ENCODE measurements at places on chromosomes 13 and 19.

- no peak for DNase-seq
Observed at GRCh38 chr13:42056583-42056982, 8.1 kb downstream of the DGKH start.

GRCh38 chr19:49422407-49423070 lies 702 bp downstream of the PTH2 start:
- peak; percentile 26 for DNase-seq

GRCh38 chr13:102317593-102317992 lies 84.3 kb downstream of the FGF14 start:
- peak; percentile 38 for DNase-seq

- DNase-seq = no peak
Observed at GRCh38 chr13:44347949-44348348, 25.7 kb upstream of the SERP2 start.

DNA sequence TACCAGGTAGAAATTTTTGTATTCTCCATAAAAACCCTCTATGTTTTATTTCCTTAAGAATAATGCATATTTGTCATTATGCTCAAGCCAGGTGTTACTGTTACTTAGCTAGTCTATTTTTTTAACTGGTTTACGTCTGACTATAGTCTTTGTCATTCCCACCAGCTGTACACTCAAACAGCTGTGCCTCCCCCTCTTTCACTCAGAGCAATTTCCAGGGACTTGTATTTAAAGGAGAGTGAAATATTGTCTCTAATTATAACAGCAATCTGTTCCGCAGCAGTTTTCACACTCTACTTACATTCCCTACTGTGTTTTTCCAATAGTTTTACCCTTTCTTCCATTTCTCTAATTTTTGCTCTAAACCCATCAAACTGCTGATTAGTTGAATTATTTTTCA lies 813.6 kb upstream of the MIR17HG start:
- DNase-seq = no peak

- no peak for DNase-seq
Observed at GRCh38 chr13:27088619-27089018, 83.0 kb downstream of the USP12 start.

GRCh38 chr13:114268344-114269280 lies 12.8 kb upstream of the UPF3A start:
- no peak for DNase-seq

GRCh38 chr13:59301174-59301567 lies 862.6 kb downstream of the DIAPH3 start:
- no peak for DNase-seq

GRCh38 chr19:4504297-4504701 lies 14.0 kb downstream of the PLIN4 start:
- DNase-seq = no peak

DNA sequence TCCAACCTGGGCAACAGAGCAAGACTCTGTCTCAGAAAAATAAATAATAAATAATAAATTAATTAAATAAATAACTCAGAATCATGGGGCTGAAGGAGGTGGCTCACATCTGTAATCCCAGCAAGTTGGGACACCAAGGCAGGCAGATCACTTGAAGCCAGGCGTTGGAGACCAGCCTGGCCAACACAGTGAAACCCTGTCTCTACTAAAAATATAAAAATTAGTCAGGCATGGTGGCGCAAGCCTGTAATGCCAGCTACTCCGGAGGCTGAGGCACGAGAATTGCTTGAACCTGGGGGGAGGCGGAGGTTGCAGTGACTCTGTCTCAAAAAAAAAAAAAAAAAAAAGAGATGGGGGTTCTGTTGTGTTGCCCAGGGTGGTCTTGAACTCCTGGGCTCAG lies 7.2 kb downstream of the TMEM38A start:
- no peak for DNase-seq

DNA sequence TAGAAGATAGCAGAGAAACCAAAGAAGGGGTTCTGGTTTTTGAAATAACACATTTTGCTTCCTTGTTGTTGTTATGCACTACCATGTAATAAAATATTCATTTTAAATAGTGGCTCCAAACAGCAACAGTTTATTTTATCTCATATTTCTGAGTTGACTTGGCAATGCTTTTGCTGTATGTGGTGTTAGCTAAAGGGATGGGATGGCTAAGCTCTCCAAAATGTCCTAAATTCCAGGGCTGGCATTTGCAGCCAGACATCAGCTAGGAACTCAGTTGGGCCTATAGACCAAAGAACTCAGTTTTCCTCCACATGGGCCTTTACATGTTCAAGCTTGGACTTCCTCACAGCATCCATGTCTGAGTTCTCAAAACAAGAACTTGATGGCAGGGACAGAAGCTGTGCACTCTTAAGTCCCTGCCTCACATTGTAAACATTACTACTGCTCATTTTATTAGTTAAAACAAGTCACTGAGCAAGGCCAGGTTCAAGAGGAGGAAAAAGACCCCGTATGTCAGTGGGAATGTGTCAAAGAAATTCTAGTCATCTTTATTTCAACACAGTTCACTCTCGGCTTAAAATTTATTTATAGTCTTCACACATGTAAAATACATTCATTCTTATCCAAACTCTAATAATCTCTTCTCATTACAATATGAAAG lies 819.3 kb upstream of the PCDH20 start:
- no peak for DNase-seq

DNA sequence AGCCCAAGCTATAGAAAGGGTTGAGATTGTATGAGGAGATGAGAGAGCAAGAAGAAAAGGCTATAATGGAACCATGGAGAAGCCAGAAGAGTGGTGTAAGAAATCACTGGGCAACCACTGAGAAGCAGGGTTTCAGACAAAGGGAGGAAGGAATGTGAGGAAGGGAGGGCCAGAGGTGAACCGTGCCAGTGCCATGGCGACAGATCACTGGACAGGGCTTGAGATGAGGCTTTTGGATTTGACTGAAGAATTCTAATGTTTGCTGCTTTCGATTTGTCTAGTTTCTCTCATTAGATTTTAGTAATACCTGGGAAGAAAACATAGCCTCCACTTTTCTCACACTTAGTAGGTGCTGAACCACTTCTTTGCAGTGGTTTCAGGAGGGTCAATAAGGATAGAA lies 6.3 kb upstream of the GPR183 start:
- DNase-seq = peak; percentile 36

- DNase-seq = no peak
Observed at GRCh38 chr19:7113233-7113632, 43.7 kb downstream of the ZNF557 start.

- no peak for DNase-seq
Observed at GRCh38 chr19:28656644-28657043, 556.3 kb downstream of the UQCRFS1 start.

- DNase-seq = no peak
Observed at GRCh38 chr19:3518255-3518654, 12.1 kb downstream of the FZR1 start.

- DNase-seq = no peak
Observed at GRCh38 chr19:8558325-8558724, 18.9 kb downstream of the MYO1F start.

GRCh38 chr19:4541114-4541805 lies 1.4 kb upstream of the LRG1 start:
- DNase-seq = no peak

- peak; percentile 30 for DNase-seq
Observed at GRCh38 chr19:33396701-33397535, 23.4 kb downstream of the CEBPG start.

GRCh38 chr13:98994896-98995295 lies 17.0 kb upstream of the DOCK9 start:
- DNase-seq = no peak

DNA sequence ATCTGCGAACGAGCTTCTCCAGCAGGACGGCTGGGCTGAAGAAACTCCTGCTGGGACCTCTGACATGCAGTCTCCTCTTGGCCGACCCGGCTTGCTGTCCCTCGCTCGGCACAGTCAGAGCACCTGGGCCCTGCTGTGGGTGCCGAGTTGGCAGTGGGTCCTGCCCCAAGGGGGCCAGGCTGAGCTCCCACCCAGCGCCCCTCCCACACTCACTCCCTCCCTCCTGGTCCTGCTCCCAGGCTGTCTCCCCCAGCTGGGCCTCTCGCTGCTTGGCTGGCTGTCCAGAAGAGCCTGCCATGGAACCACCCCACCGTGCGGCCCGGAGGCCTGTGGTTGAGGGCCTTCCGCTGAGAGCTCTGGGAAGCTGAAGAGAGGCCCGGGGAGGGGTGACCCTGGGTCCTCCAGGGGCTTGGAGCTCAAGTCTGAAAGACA lies 6.0 kb downstream of the AKT2 start:
- DNase-seq = peak; percentile 75

- no peak for DNase-seq
Observed at GRCh38 chr13:110097013-110097412, 209.9 kb downstream of the COL4A1 start.

DNA sequence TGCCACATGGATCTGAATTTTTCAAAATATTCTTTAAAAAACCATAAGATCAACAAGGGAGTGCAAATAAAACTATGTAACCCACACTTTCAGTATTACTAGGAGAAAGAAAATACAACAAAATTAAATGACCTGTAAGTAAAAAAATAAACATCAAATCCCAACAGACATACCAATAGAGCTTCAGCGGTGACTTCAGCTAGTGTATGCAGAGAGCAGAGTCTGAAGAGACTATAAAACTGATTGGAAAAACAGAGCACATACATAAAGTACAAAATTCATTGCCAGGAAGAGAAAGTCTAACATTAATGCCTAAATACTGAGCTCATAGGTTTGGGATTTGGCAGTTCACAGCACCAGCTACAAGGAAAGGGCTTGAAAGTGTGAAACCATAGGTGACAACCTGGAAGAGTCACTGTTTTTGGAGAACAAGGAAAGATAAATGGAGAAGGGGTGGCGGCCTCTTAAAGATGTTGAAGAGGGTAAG lies 291.1 kb downstream of the LMO7 start:
- no peak for DNase-seq

DNA sequence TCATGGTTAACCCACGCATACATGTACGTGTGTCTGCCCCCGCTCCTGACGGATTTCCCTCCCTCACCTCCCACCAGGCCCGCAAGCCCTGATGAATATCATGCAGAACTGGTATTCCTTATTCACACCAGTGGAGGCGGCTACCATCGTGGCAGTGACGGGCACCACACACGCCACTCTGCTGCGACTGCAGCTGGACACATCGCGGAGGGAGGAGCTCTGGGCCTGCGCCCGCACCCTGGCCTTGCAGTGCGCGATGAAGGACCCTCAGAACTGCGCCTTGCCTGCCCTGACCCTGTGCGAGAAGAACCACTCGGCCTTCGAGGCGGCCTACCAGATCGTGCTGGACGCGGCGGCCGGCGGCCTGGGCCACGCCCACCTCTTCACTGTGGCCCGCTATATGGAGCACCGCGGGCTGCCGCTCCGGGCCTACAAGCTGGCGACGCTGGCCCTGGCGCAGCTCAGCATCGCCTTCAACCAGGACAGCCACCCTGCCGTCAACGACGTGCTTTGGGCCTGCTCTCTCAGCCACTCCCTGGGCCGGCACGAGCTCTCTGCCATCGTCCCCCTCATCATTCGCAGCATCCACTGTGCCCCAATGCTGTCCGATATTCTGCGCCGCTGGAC lies 35.0 kb downstream of the ZSWIM4 start:
- no peak for DNase-seq

DNA sequence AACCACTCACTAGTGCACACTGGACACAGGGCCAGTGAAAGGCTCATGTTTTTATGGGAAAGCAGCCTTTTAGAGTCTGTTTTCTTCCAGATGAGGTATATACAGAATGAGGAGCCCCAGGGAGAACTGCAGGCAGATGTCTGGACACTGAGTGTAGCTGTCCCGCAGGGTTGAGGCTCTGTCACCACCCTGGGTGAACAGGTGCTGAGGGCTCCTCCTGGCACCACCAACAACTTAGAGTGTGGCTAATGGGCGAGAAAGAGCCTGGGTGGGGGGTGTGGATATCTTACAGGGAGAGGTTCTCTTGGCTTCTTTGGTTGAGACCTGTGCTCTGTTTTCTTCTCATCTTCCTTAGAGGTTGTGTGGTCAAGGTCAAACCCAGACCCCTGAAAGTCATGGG lies 202.1 kb upstream of the GPR12 start:
- no peak for DNase-seq

GRCh38 chr19:4474514-4475022 lies 2.5 kb downstream of the HDGFL2 start:
- DNase-seq = peak; percentile 67

DNA sequence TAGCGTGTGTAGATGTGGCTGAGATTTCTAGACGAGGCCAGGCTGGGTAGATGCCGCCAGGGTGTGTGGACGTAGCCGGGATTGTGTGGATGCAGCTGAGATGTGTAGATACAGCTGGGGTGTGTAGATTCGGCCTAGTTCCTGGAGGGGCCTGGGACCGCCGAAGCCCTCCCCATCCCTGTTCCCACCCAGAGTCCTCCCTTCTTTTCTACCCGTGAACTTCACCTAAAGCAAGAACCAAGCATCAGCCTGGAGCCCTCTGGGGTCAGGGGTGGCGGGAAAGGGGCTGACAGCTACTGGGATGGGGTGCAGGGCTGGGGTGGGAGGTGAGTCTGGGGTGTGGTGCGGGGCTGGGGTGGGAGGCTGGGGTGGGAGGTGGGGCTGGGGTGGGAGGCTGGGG lies 768 bp downstream of the TMPRSS9 start:
- no peak for DNase-seq

DNA sequence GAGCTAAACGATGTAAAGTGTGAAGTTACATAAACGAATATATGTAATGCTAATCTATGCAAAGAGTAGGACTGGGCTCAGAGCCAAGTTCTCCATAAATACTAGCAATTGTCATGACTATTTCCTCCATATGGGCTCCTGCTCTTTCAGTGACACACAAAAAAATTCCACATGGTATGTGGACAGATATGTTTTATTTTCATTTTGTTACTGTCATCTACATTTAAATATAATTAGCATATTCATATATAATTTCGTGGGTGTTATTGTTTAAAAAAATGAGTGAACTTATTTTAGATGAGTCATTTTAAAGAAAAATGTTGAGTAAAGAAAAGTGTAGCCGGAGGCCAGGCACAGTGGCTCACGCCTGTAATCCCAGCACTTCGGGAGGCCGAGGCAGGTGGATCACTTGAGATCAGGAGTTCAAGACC lies 5.0 kb upstream of the IGSF23 start:
- DNase-seq = peak; percentile 55

- DNase-seq = no peak
Observed at GRCh38 chr13:103006641-103007426, 59.4 kb downstream of the SLC10A2 start.

DNA sequence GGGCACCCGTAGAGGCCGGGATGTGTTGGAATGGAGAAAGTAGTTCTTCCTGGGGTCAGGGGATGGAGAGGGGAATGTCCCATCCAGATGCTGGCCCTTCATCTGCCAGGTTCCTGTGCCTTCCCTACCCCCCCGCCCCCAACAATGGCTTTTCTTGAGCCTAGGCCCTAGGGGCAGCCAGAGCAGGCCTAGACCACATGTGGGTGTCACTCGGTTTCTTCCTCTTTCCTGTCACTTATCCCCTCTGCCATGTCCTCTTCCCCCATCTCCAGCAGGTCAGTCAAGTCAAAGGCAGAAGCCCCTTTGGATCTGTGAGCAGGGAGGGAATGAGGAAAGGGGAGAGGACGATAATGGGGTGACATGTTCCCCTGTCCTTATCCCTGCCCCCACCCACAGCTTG lies 36.4 kb downstream of the LYL1 start:
- DNase-seq = no peak

DNA sequence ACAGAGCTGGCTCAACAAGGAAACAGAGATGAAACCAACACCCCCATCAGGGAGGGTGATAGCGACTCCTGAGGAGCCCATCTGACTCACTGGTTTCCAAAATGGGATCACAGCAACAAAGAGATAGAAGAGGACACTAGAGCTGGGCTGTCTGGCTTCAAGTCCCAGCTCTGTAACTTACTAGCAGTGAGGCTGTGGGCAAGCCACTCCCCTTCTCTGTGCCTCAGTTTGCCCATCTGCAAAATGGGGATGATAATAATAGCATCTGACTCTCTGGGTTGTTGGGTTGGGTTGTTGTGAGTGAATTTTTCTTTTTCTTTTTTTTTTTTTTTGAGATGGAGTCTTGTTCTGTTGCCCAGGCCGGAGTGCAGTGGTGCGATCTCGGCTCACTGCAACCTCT lies 14.3 kb downstream of the IGSF23 start:
- DNase-seq = no peak

All from fibroblast of pulmonary artery (primary cell).